Glutamatergic neuron (in vitro differentiated cells): ENCODE measurements at places on chromosomes 4 and X. TPM values are rescaled to one million over a fixed set of nuclear protein-coding genes. Genes with fewer than 3 reads are reported as not detected.

The BTC gene
- not detected for total RNA-seq

The FAM3A gene
- 32.0 TPM for total RNA-seq

The SYP gene
- total RNA-seq = 291 TPM

The GAGE12J gene
- not detected for total RNA-seq

The BEX5 gene
- 3.6 TPM for total RNA-seq

The TNMD gene
- total RNA-seq = not detected

The RADX gene
- total RNA-seq = 7.5 TPM

The GPR143 gene
- not detected for total RNA-seq

- DNase-seq = no peak
Observed at GRCh38 chrX:32530802-32531403, 680.4 kb downstream of the DMD start.

GRCh38 chr4:169621731-169622492, 1.5 kb downstream of the CLCN3 start:
- DNase-seq = no peak

DNA sequence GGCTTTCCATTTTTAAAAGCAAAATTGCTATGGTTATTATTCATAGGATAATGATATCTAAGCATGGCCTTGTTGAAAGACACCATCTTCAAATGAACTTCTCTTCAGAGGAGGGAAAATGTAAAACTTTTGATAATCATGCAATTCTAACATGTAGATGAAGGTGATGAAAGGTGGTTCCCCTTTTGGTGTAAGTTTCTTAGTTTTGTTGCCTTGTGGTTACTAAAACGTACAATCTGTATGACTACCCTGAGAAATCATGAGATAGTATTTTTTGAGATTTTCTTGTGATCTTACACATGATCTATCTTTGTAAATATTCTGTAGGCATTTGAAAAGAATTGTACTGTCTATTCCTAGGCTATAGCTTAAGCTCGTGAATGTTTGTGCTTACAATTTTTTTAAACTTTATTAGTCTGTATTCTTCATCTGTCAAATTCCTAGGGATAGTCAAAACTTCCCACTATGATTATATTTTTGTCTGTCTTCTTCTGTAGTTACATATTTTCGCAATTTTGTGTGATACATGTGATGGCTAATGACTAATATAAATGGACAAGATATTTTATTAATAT, 47.5 kb downstream of the PTPN13 start:
- no peak for DNase-seq

DNA sequence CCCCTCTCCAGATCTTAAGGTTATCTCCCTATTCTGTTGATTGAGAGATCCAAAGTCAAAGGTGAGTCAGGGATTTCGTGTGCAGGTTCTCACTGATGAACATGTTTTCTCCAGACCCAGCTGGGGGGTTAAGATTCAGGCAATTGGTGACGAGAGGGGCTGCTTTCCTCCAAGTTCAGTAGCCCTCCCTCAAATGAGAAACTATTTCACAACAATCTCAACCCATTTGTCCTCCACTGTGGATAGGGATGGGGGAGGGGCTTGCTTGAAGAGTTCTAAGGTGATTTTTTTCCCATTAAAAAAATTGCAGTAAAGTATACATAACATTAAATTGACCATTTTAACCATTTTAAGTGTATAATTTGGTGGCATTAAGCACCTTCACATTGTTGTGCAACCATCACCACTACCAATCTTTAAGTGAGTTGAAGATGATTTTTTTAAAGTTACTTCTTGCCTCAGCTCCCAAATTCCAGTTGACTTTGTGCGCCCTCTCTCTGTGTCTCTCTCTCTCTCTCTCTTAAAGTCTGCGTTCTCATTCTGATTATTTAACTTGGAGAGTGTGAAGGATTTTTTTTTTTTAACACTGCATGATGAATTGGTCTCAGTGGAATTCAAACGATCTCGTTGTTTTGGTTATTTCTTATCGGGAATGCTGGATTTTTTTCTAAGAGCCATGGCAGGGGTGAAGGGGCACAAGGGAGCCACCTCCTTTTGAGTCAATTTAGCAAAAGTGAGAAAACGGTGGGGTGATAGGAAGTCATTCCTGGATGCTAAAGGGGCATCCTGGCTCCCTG, 175.9 kb downstream of the SHROOM3 start:
- DNase-seq = no peak

DNA sequence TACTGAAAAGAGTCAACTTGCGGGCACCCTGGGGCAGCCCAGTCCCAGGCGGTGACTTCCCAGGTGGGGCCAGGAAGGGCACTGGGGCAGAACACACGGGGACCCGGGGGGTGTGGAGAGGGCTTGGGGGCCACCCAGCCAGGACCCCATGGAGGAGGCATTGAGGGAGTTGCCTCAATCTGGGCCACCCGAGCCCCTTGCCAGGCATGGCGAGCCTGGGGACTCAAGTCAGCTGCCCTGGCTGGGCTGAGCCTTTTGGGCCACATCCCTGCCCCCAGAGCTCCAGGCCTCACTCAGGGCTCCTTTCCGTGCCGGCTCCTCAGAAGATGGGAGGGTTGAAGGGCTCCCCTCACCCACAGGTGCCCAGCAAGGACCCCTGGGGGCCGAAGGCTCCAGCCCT, 6.6 kb upstream of the CPLX1 start:
- no peak for DNase-seq

DNA sequence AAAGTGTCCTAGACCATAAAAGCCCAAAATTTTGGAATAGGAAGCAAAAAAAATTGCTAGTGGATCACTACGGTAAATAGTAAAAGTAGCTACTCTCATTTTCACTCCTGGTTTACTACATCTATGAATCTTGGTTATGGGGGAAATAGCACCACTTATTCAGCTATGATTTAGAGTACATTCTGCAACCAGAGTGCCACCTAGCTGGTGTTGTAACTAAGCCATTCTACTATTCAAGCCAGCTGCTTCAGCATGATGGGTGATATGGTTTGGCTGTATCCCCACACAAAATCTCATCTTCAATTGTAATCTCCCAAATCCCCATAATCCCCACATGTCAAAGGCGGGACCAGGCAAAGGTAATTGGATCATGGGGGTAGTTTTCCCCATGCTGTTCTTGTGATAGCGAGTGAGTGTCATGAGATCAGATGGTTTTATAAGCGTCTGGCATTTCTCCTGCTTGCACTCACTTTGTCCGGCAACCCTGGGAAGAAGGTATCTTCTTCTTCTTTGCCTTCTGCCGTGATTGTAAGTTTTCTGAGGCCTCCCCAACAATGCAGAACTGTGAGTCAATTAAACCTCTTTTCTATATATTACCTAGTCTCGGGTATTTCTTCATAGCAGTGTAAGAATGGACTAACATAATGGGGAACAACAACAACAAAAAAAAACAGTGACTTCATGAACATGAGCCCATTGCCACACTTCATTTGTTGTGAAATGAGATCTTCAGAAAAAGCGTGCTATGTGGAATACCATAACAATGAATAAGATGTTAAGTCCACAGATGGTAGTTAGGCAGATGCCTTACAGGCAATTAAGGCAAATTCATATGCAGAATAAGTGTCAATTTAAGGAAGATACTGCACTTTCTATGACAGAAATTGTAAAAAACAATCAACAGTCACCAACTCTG, 280.1 kb downstream of the PABPC4L start:
- no peak for DNase-seq

- DNase-seq = no peak
Observed at GRCh38 chr4:36854554-36854953, 390.0 kb upstream of the NWD2 start.

GRCh38 chr4:168803732-168804131, 206.3 kb downstream of the CBR4 start:
- DNase-seq = no peak
